Nephron progenitor cell (in vitro differentiated cells): ENCODE measurements at places on chromosomes 3 and 15.

DNA sequence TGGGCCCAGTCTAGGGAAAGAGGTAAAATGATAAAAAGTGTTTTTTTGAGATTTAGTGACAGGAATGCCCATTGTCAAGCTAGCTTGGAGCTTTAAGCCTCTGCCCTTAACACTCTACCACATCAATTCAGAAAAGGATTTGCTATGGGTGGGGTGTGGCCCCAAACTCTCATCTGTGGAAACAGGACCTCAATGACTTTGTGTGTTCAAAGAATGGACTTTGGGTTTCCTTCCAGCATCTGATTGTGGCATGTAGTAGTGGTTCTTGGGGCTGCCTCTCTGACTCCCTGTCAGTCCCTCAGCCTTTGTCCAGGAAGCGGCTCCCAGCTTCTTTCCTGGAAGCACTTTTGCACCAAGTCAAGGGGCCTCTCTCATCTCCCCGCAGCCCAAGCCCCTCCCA is 56.1 kb downstream of the CCNL1 start:
- DNase-seq = no peak

- no peak for DNase-seq
These were observed 12.6 kb downstream of the OSBPL10 start for GRCh38 chr3:31968369-31968926.

DNA sequence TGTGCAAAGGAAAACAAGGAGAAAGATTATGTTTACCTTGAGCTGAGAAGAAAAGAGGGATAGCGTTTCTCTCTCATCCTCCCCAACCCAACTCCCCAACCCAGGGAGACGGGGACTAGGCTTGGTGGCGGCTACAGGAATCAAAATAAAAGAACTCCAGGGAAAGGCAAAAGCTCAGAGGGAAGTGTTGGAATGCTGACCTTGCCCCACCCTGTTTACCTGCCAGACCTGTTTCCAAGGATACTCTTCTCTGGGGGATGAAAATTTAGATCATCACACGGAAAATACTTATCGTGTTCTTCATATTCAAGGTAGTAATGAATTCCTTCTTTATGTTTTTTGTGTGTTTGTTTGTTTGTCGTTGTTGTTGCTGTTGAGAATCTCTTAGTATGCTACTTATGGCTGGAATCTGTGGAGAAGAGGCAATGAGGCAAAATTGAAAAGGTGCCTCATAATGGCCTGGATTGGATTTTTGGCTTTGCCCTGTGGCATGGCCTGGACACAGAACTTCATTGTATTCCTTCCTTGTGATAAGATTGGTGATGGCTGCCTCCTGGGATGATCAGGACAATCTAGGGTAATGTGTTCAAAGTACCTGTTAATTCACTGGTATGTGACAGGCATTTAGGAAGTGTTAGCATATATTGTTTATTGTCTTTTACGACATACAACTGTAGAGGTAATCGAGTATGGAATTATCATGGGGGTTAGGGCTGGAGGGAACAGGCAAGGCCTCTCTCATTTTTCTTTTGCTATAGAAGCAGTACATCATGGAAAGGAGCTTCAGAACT is 11.1 kb upstream of the TPRG1 start:
- no peak for DNase-seq

DNA sequence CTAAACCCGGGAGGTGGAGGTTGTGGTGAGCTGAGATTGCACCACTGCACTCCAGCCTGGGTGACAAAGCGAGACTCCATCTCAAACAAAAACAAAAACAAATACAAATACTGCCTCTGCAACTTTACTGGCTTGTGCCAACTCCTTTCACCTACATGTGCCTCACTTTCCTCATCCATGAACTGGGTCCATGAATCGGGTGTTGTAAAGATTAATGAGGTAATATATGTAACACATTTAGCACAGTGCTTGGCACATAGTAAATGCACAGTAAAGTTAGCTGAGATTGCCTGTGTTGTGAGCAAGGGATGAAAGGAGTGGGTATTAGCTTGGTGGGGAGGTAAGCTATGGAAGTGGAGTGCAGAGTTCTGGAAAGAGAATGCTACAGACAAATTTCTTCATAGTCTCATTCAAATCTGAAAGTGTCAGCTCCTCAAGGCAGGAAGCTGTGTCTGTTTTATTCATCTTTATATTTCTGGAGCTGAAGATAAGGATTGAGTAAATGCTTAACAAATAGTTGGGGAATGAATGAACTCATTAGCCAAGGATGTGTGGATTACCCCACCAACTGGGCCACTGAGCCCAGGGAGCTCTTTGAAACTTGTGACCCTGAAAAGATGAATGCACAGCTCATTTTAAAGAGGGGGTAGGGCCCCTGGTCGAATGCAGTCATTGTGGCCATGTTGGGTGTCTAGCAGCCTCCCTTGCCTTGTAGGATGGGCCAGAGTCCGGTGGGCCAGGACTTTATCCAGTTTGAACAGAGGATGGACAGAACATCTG is 7.7 kb upstream of the CDCP1 start:
- DNase-seq = no peak

DNA sequence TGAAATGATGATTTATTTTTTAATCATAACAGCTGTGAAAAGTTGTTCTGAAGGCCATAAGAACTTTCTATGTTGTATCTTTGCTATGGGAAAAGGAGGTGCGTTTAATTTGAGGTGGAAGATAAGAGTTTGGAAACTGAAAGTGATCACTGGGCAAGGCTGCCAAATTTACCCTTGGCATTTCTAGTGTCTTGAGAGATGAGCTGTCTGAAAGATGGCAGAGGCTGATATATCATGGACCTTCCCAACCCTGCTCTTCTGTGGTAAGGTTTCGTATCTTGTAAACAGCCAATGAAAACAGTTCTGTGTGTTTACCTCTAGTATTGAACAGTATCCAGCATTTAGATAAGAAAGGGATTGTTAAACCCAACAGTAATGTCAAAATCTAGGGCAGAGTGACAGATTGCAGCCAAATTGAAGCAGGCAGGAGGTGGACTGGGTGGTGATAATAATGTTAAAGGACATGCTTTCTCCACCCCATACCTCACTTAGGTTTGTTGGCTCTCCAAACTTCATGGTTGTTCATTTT is 15.8 kb upstream of the NFKBIZ start:
- DNase-seq = no peak

DNA sequence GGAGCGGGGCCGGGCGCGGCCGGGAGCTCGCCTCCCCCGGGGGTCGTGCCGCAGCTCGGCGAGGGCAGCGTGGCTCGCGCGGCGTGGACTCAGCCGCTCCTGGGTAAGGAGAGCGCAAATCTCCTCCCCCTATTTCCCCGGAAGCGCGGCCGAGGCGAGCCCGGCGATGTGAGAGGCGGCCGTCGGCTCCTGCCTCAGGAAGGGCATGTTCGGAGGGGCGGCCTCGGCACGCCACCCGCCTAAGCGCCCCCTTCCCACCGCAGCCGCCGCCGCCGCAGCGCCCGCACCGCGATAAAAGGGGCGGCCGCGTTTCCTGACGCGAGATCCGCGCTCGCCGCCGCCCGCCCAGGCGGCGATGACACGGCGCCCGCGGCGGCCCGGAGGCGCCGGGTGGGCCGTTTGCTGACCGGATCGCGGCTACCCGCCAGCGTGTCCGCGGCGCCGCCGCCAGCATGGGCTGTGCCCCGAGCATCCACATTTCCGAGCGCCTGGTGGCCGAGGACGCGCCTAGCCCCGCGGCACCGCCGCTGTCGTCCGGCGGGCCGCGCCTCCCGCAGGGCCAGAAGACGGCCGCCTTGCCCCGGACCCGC is at the start of gene PDE8A:
Gene PDE8A (plus strand): TSS at position 146 of the 590 bp plus-strand sequence. CDS start 307 bp downstream, at position 453.
- DNase-seq = peak; percentile 53

- DNase-seq = no peak
These were observed 230.9 kb upstream of the FEZF2 start for GRCh38 chr3:62604298-62604697.

- peak; percentile 25 for DNase-seq
These were observed 41.5 kb downstream of the DLG1 start for GRCh38 chr3:197256836-197257444.

GRCh38 chr3:149479621-149480325 is 5.3 kb downstream of the TM4SF4 start:
- DNase-seq = no peak

- no peak for DNase-seq
These were observed 97.9 kb downstream of the NAALADL2 start for GRCh38 chr3:174957081-174957480.
